ENCODE measurements at places on chromosomes 16 and 17.

- no peak for DNase-seq
Measured at GRCh38 chr16:83315271-83315670, 492.5 kb upstream of the HSBP1 start.

DNA sequence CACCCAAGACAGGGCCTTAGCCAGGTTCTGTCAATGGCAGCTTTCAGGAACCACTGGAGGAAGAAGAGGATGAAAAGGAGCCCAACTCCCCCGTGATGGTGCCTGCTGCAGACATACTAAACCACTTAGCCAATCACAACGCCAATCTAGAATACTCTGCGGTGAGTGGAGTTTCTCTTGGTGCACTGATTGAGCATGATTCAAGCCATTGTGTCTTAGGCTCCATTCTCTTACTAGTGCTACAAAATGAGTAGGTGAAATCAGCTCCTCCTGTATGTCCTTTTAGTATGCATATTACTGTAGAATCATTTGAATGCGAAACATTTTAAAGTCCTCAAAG, 1.4 kb downstream of the SETD6 start:
- no peak for DNase-seq

DNA sequence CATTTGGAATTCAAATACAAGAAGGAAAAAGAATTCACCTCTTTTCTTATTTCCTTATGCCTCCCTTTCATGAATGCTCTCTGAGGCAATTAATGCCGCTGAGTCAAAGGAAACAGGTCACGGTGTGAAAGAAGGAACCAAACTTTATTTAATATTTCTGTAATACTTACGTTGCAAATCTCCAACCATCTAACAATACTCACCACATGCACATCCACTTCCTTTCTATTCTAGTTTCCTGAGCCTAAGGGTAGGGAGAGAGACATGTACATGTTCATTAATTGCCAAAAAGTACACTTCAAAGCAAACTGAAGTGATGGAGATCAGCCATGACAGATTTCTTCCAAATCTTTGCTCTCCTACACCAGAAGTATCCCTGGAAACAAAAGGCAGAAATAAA, 47.9 kb upstream of the HLF start:
- no peak for DNase-seq

GRCh38 chr16:19116711-19117449, 3.1 kb downstream of the ITPRIPL2 start:
- DNase-seq = no peak

- DNase-seq = no peak
Measured at GRCh38 chr17:17813725-17814095, 23.1 kb downstream of the SREBF1 start.

- no peak for DNase-seq
Measured at GRCh38 chr16:27330542-27330941, 16.8 kb downstream of the IL4R start.

- no peak for DNase-seq
Measured at GRCh38 chr17:6365200-6365943, 69.5 kb downstream of the AIPL1 start.

- no peak for DNase-seq
Measured at GRCh38 chr17:50513495-50513894, 5.3 kb downstream of the MYCBPAP start.

GRCh38 chr16:28496844-28497243, 2.4 kb downstream of the APOBR start:
- no peak for DNase-seq

DNA sequence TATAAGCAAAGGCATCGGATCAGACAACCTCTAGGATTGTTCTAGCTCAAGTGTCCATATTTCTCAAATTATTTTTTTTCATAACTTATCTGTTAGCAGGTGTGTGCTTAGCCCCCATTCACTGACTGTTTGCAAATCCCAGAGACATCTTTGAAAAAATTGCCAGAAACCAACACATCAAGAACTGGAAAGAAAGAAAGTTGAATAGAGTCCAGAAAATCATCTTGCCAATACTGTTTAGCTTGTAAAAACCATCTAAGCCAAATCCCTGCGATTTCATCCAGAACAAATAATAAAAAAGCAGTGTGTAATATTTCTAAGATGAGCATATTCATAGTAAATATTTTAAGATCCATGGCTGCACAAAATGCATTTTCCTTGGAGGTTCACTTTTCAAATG, 64.5 kb downstream of the WSCD1 start:
- DNase-seq = no peak

DNA sequence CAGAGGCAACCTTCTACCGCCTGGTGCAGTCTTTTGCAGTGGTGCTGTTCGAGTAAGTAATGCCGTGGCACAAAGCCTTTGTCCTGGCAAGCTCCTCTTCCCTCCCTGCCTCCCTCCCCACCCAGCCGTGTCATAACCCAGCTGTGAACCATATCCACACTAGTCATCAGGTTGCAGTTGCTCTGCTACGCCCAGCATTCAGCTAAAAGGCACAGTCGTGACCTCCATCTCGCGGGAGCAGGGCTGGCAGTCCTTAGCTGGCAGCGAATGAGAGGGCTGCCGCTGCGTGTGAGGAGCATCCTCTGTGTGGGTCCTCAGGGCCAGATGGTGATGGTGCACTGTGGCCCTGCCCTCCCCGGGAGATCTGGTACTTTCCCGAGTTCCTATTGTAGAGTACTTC, 39.3 kb downstream of the CIBAR2 start:
- no peak for DNase-seq

DNA sequence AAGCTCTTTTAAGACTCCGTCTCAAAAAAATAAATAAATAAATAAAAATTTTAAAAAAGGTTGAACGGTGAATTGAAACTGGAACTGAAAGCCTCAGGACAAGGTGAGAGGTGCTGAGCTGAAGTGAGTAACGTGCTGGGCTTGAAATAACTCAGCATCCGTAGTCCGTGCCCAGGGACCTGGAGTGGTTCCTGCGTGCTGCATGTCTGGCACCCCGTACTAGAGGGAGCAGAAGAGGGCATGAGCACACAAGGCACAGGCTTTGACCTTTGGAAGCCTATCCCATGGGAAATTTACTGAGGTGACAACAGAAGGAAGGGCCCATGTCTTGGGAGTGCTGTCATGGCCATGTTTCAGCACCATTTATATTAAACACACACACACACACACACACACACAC, 4.5 kb upstream of the MEIOB start:
- DNase-seq = no peak

GRCh38 chr16:5891296-5891695, 793.7 kb upstream of the EEF2KMT start:
- DNase-seq = no peak

DNA sequence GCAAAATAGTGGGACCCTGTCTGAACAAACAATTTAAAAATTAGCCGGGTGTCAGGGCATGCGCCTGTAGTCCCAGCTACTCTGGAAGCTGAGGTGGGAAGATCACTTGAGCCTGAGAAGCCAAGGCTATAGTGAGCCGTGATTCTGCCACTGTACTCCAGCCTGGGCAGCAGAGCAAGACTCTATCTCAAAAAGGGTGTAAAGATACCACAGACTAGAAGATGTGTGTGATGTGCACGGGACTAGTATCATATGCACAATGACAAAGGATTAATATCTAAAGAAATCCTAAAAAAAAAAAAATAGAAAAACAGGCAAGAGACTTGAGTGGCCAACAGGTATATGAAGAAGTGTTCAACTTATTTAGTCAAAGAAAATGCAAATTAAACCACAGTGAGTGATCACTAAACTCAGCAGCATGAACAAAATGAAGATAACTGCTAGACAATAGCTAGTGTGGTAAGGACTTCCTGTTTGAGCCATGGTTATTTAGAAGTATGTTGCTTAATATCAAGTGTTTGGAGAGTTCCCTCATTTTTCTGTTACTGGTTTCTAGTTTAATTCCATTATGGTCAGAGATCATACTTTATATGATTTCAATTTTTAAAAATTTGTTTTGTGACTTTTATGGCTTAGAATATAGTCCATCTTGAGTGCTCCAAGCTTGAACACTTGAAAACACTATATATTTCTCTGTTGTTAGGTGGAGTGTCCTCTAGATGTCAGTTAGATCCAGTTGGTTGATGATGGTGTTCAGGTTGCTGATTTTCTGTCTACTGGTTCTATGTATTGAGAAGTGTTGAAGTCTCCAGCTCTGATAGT, 14.7 kb upstream of the SLX4 start:
- DNase-seq = no peak

DNA sequence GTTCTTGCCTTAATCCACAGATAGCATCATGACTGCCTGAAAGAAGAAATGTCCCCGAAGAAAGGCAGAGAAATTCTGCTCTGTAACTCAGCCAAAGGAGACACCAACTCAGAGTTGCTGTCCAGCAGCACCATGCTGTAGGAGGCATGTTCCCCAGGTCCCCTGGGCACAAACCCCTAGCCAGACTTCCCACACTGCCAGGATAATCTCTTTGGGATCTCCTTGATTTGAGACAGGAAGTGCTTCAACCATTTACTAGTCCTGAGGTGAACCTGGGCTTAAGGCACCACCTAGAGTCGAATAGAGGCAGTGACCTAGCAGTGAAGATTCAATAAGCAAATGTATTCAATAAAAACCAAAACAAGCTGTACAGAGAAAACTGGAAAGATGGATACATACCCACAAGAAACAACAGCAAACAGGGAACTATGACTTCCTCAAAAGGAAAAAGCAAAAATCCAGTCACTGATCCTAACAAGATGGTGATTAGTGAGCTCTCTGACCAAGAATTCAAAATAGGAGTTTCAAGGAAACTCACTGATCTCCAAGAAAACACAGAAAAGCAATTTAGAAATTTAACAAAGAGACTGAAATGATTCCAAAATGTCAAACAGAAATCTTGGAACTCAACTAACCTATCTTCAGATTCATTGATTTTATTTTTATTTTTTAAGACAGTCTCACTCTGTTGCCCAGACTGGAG, 5.7 kb downstream of the OR4D2 start:
- DNase-seq = no peak

DNA sequence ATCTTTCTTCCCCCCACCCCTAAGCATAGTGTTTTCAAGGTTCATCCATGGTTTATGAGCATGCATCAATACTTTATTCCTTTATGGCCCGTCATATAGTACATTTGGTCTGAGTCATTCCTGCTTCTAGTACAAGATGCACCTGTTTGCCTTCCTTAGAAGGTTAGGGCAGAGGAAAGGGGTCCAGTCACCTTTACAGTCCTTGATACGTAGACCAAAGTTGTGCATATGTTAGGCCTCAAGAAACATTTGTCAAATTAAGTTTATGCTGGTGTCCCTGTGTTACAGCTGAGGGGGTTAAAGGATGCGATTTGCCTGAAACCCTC, 1.4 kb downstream of the CYB5D2 start:
- no peak for DNase-seq

Data from stimulated activated naive B cell treated with anti-CD40 and anti-IgM and Interleukin-4, amounts not matched to agents 10 μg/mL and 1 μg/mL and 100 μg/mL, for 72 hours (primary cell).